GM23248 (cell line): ENCODE measurements at places on chromosomes 7 and 10. TPM values are rescaled to one million over a fixed set of nuclear protein-coding genes. Genes with fewer than 3 reads are reported as not detected.

DNA sequence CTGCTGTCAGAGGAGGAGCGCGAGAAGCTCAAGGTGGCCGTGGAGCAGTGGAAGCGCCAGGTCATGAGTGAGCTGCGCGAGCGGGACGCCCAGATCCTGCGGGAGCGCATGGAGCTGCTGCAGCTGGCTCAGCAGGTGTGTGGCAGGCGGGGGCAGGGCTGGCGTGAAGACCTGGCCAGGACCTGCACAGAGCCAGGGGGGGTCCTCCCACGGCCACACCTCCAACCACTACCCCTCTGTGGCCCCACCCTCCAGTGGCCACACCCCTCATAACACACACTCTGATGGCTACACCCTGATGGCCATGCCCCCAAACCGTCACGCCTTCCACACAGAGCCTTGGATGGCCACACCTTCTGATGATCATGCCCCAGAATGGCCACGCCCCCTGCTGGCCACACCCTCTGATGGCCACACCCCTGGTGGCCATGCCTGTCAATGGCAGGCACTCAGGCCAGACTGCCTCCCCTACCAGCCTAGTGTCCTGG lies 23.4 kb upstream of the DPYSL4 start:
- no peaks in the 10 kb centered on the region for H3K36me3 ChIP-seq
- H3K4me1 ChIP-seq, result no peaks in the 10 kb centered on the region
- no peaks in the 10 kb centered on the region for H3K27me3 ChIP-seq
- H3K4me3 ChIP-seq, result no peak overlapping the region
- DNase-seq, result peak; percentile 51

- peak; percentile 77 for DNase-seq
- H3K4me1 ChIP-seq, result peaks cover 32% of the 10 kb centered on the region
- H3K27me3 ChIP-seq, result no peaks in the 10 kb centered on the region
These were observed 33.3 kb upstream of the TES start for GRCh38 chr7:116177009-116177408.

Gene IL2RA
- total RNA-seq, result not detected in 2 replicates

Gene ATOH7
- total RNA-seq, result not detected in 2 replicates

Gene SAP25
- not detected in 2 replicates for total RNA-seq

Gene TRIM50
- total RNA-seq, result not detected in 2 replicates
